ENCODE measurements at places on chromosomes 2 and 18.

DNA sequence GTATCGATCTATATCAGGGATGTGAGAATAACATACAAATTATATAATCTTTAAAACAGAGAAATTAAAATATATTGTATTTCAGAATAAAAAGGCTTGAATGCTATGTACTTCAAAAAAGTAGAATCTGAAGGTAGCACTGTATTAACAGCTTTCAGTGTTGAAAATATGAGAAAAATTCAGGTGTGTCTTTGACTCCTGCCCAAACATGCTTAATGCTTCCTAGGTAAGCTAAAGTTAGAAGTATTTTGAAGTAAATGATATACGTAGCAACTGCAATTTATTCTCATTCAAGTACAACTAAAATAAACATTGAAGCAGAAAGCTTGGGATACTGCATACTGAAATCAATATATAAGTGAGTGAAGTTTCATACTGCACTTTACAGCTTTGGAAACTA is 1082.0 kb upstream of the ACVR2A start:
- no peak for DNase-seq

DNA sequence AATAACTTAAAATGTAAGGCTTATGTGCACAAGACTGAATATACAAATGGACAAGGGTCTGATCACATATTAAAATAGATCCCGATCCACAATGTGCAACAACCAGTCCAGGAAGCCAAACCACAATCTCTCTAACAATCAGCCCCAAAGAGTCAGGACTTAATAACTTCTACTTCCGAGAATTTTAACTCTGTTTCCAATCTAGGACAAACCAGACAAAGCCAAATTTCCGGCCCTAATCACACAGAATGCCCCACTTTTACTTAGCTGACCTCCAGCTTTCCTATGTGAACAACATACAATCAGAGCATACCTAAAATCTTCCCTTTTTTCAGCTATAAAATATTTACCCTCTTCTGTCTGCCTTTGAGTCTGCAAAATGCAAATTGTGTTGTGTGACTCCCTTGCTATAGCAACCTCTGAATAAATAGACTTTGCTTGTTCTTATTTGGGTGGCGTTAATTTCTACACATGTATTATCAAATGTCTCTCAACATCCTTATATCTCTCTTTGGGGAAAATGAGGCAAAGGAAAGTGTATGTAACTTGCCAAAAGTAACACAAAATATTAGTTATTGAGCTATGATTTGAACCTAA is 381.9 kb upstream of the MC4R start:
- no peak for DNase-seq

- DNase-seq = no peak
Observed at GRCh38 chr2:5482929-5483331, 209.3 kb upstream of the SOX11 start.

DNA sequence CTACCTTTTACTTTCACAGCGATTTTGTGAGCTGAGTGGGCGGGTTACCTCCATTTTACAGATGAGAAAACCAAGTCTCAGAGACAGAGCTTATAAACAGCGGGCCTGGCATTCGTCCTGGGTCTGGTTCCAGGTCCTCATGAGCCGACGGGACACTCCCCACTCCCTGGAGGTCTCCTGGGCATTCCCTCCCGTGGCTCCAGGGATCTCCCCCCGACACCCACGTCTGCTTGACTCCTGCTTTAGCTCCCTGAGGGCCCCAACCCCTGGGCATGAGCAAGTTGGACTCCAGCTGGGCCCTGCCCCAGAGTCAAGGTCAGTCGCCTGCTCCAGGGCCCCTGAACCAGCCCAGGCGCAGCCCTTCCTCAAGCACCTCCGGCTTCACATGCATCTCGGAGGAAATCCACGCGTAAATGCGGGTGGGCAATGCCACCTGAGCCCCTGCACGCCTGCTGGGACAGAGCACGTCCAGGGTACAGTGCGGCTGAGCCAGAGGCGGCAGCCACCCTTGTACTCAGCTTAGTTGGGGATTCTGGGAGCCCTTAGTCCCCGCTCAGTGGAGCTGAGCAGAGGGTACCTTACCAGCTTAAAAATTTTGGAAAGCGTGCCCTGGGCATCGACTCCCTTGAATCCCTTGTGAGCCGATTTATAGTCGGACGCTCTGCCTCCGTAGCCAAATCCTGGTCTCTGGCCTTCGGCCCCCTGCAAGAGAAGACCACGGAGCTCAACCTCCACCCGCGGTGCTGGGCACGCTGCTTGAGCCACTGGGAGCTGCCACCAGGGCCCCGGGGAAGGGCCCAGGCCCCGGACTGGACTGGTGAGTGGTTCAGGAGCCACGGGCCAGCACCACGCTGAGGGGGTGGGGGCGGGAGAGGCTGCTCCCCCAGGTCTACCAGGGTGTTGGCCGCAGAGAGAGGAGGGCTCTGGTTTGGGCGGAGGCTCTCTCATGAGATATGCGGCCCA is 148.1 kb downstream of the MBP start:
- DNase-seq = no peak

DNA sequence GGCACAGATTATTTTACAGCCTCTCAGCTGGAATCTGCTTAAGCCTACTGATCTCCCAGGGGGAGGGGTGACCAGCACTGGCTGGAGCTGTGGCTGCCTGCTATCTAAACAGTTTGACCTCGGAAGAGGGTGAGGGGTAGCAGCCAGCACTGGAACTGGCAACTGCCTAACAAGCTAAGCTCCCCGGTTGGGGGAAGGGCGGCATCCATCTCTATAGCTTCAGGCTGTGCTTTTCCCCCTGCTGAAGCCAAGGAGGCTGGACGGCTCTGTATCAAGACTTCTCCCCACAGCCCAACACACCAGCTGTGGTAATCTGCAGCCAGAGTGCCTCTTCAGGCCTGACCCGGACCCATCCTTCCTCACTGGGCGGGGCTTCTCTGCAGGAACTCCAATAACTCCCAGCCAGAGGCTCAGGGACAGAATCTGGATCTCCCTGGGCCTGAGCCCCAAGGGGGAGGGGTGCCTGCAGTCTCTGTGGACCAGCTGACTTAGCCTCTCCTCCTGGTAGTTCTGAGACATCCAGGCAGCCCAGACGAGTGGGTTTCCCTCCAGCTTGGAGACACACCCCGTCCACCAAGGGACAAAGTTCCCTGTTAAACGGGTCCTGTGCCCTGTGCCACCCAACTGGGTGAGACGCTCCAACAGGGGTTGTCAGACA is 560.2 kb downstream of the LRP1B start:
- DNase-seq = no peak

- no peak for DNase-seq
Observed at GRCh38 chr2:11701751-11702301, 31.8 kb upstream of the NTSR2 start.

DNA sequence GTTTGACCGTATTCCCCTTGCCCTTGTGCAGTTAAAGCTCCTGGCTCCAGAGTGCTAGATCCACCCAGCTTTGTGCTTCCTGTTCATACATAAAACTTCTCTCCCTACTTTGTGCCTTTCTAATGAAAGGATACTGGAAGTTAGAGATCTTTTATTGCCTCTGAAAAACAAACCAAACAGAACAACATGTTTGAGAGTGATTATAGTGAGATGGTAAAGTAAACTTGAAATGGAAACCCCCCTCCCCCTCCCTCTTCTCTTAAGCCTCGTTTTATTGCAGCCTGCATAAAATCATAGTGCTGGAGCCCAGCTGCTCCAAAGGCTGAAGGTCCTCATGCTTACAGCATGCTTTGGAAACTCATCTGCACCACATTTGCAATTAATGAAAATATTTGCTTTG is 125.1 kb downstream of the TANC1 start:
- no peak for DNase-seq

DNA sequence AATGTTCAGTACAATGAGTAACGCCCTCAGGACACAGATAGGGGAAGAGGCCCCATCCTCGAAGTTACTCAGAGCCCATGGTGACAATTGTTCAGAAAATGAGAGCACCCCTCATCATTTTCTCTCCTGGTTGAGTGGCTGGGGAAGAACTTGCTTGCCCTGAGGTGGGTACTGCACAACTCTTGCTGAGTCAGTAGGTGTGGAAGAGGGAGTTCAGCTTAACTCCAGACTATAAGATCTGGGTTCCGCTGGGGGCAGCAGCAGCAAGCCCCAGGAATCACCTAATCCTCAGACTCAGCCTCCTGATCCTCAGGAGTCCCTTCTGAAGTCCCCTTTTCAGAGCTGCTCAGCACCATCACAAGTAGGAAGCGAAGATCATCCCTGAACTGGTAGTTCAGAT is 123.7 kb downstream of the PIEZO2 start:
- DNase-seq = no peak

- no peak for DNase-seq
Observed at GRCh38 chr2:53448591-53448990, 319.0 kb upstream of the CHAC2 start.

GRCh38 chr2:62406573-62407043 is 99.4 kb downstream of the TMEM17 start:
- no peak for DNase-seq
